ENCODE measurements at places on chromosomes 16 and 17.
A peak's percentile ranks its signal among the peaks of the same experiment; 100 is the strongest.

GRCh38 chr17:7063518-7064094 is 16.4 kb downstream of the CLEC10A start:
- DNase-seq, result no peak

GRCh38 chr17:41919840-41920579 is 1.3 kb upstream of the ACLY start:
- DNase-seq, result no peak

DNA sequence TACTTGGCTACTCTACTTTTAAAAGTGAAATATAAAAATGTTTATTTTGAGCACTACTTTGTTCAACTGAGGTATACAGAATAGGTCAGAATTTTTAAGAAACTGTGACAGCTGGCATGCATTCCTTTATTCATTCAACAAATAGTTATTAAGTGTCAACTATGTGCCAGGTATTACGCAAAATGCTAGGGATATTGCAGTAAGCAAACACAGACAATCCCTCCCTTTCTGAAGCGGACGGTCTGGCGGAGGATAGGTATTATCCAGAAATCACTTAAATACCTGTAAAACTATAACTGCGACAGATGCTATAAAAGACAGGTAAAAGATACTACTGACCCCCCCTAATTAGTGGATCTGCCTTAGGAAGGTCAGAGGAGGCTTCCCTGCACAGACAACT is 26.1 kb downstream of the METTL16 start:
- DNase-seq, result no peak

DNA sequence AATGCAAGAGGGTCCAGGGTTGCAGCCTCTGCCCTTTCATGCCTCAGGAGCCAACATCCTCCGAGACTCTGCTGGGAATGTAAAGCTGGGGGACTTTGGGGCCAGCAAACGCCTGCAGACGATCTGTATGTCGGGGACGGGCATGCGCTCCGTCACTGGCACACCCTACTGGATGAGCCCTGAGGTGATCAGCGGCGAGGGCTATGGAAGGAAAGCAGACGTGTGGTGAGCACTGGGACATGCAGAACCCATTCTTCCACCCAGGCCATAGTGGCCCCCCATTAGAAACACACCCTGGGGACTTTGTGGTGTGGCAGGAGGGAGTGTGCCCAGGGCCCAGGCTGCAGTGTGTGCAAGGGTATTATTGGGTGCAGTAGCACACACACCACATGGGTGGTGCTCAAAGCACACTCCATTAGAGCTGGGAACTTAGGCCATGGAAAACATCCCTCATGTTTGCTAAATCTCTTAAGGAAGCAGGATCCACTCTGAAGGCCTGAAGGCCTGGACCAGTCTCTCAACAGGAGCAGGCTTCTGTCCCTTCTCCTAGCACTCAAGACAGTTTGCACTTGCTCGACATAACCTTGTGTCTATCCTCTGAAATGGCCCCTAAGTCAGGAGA is 7.6 kb downstream of the LIMD2 start:
- DNase-seq, result no peak

- DNase-seq, result no peak
Measured at GRCh38 chr17:66549311-66549704, 246.9 kb downstream of the PRKCA start.

- DNase-seq, result no peak
Measured at GRCh38 chr17:82386255-82386831, 14.8 kb downstream of the UTS2R start.

- DNase-seq, result no peak
Measured at GRCh38 chr17:77242118-77242851, 101.5 kb downstream of the SEC14L1 start.

DNA sequence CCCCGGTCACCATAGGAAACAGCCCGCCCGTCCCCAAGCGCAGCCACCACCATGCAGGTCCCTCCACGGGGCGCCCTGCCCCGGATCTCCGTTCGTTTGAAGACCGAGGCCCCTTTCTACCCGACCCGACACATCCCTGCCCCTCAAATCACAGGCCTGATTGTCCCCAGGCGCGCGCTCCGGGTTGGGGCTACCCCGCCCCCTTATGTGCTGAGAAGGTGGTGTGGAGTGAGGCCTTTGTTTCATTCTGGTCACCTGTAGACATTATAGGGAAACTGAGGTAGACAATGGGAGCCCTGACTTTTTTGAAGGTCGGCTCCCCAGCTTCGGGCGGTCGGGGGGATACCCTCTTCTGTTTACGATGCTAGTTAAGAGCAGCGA is 763 bp upstream of the ACTG1 start:
- peak; percentile 55 for DNase-seq

DNA sequence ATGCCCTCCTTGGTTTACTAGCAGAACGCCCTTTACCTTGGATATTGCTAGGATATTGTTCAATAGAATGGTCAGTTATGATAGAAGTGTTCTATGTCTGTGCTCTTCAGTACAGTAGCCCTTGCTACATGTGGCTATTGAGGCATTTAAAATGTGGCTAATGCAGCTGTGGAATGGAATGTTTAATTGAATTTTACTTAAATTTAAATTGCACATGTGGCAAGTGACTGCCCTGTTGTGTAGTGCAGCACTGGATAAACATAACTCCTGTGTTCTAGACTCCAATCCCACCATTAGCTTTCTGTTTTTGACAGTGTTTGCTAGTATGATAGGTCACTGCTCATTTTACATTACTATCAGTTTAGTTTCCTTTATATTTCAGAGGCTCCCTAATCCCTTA is 29.9 kb downstream of the RAD51C start:
- DNase-seq, result no peak

- no peak for DNase-seq
Measured at GRCh38 chr16:57940382-57940966, 30.5 kb downstream of the CNGB1 start.

DNA sequence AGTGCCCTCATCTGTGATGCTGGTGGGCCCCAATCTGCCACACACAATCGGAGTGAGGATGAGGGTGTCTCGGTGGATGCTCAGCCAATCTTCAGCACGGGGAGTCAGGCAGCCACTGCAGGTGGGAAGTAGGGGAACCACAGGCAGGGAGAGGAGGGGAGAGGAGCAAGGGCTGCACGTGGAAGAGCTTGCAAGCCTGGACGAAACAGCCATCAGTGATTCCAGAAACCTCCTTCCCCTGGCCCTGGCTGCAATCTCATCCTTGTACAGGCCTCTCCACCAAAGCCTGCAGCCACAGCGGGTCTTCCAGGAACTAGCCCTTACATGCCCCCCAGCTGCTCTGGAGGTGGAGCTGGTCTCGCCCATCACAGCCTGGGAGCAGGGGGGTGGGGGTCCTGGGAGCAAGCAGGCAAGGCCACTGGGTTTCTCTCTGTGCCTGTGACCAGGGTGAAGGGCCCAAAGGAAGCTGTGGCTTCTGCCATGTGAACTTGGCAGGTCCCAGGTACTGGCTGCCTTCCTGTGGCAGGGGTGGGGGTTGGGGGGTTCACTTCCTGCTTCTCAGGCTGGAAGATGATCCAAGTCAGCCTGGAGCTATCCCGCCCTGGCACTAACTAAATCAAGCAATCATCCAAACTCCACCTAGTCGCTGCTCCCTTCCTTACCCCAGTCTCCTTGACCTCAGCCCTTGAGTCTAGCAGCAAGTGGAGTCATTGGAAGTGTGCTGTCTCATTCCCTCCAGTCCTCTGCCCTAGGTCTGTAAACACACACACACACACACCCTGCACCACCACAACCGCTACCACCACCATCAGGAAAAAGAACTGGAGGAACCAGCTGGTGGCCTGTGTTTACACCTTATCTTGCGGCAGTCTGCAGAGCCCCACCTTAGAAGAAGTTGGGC is 29.4 kb upstream of the MLKL start:
- no peak for DNase-seq

- DNase-seq, result no peak
Measured at GRCh38 chr17:16354585-16354984, 1.3 kb upstream of the CENPV start.

GRCh38 chr17:38452719-38453118 is 24.5 kb downstream of the ARHGAP23 start:
- no peak for DNase-seq

DNA sequence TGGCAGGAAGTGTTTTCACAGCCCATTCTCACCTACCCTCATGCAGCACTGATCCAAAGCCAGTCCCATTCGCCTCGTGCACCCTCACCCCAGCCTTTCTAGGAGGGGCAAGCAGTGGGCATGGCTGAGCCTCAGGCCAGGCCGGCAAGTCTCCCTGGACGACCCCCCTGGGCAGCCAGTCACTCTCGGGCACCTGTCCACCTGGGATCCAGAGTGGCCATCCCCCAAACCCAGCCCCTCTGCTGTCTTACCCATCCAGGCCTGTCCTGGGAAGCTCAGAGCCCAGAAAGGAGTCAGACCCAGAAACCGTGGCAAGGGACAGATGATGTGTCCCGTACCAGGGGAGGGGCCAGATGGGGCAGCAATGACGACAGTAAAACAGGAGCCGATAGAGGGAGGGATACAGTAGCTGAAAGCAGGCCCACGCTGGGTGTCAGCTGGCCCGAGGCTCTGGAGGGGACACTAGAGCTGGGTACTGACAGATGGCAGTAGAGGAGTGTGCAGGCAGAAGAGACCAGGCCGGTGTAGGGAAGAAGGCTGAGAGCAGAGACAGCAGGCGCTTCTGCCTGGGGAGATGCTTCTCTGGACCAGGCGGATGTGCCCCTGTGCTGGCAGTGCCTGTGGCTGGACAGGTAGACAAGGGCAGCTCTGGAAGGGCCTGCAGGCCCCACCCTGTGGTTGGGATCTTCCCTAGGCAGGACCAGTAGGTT is 5.8 kb downstream of the CMTM3 start:
- no peak for DNase-seq

DNA sequence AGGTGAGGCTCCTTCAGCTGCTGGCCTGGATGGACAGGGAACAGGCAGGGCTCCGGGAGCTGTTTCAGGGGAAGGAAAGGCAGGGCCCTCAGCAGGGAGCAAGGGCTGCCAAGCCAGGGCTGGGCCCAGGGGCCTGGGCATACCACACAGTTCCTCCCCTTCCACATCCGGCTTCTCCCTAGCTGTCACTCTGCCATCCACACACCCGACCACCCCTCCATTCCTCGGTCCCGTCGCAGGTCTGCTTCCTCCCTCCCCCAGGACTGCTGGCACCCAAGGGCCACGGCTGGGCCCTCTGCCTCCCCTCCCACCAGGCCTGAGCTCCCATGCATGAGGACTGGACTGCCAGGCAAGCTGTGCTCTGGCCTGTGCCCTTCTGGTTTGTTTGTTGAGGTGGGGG is 24.0 kb downstream of the CDIP1 start:
- no peak for DNase-seq

GRCh38 chr17:2571523-2572303 is 21.7 kb upstream of the PAFAH1B1 start:
- DNase-seq, result no peak

DNA sequence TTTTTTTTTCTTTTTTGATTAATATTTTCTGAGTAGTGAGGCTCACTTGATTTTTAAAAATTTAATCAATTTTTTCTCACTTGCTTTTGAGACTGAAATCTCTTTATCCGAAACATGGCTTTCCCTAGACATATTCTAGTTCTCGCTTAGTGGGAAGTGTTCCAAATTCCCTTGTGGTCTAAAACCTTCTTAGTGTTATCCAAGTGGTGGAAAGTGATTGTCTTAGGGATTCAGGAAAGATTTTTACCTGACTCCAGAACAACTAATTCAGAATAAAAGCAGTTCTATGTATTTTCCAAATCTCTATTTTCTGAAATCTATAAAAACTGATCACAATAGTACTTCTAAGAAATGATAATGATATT is 178.8 kb downstream of the MAP2K6 start:
- DNase-seq, result no peak

DNA sequence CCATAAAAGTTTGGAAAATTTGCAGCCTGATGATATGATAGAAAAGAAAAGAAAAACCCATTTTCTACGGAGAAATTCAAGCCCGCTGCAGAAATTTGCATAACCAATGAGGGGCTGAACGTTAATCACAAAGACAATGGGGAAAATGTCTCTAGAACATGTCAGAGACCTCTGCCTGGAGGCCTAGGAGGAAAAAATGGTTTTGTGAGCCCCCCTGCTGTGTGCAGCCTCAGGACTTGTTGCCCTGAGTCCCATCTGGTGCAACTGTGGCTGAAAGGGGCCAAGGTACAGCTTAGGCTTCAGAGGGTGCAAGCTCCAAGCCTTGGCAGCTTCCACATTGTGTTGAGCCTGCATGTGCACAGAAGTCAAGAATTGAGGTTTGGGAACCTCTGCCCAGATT is 1267.4 kb upstream of the GOT2 start:
- no peak for DNase-seq

- DNase-seq, result peak; percentile 95
Measured at GRCh38 chr17:80454557-80455335, 21.7 kb downstream of the NPTX1 start.

- no peak for DNase-seq
Measured at GRCh38 chr17:14211246-14211645, 25.4 kb downstream of the CDRT15 start.

DNA sequence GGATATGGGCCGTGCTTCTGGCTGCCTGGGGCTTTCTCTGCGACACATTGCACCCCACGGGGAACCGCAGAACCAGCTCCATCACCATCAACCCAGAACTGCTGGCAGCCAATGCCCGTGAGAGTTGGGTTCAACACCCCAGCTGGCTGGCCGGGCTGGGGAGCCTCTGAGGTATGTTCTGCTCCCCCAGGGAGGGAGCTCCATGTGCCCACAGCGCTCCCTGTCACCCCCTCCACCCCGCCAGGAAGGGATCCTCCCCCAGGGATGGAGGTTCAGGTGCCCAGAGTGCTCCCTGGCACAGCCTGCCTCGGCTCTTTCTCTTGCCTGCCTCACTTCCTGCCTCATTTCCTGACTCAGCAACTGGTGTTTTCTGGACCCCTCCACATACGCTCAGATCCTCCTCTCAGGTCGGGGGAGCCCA is 24.2 kb upstream of the MPRIP start:
- no peak for DNase-seq

DNA sequence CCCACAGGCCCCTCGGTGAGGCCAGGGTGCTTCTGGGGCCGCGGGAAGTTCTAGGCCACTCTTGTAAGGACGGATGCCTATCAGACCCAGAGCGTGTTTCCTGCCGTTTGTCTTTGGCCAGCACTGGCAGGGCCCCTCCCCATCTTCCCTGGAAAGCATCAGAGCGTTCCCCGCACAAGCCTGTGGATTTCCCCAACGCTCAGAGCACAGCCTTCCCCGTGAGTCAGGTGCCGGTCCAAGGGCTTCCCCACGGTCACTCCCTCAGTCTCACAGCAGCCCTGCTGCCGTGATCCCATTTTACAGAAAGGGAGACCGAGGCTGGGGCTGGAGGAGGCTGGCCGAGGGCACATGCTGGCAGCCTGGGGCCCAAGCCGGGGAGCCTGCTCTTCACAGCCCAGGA is 33.7 kb downstream of the CRISPLD2 start:
- DNase-seq, result no peak

GRCh38 chr17:76385892-76386786 is 1.7 kb downstream of the SPHK1 start:
- peak; percentile 89 for DNase-seq
